ENCODE measurements at places on chromosomes 5 and 9.

- DNase-seq, result no peak
These were observed 323.9 kb upstream of the MSX2 start for GRCh38 chr5:174400461-174400860.

GRCh38 chr9:13817754-13818278, 496.1 kb downstream of the NFIB start:
- no peak for DNase-seq

DNA sequence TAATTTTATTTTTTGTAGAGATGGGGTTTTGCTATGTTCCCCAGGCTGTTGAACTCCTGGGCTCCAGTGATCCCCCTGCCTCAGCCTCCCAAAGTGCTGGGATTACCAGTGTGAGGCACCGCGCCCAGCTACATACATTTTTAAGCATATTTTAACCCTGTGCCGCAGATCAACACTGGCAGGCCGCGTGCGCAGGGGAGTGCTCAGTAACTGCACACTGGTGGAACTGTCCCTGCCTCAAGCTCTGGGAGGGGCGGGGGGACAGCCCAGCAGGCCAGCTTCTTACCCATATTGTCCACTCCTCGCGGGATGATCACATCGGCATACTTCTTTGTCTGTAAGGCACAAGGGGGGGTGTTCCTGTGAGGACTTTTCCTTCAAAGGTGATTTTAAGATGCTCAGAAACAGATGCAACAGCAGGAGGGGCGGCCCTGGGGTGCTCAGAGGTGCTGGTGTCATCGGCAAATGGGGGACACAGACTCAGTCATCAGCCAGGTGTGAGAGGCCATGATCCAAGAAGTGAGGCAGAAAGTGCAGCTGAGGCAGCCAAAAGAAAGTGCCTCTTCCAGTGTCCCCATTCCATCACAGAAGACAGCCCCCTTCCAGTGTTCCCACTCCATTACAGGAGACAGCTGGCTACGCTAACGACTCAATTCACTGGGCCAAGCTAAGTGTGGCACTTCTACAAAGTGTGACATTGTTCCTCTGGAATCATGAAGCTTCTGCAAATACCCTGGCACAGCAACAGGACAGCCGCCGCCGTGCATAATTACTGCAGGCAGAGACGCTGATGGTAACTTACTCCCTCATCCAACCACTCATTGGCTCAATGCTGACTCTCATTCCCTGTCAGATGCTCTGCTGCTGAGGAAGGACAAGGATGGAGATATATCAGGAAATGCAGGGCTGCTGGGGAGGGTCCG, 5.2 kb downstream of the UCK1 start:
- DNase-seq, result no peak

DNA sequence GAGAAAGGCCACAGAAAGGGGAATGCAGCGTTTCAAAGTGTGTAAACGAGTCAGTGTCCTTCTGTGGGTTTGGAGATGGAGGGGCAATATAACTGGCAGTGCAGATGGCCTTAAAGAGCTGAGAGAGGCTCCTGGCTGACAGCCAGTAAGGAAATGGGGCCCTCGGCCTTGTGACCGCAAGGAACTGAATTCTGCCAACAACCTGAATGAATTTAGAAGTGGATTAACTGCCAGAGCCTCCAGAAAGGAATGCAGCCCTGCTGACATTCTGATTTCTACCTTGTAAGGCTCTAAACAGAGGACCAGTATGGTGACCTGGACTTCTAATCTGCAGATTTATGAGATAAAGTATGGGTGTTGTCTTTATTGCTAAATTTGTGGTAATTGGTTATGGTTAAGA, 17.5 kb upstream of the NREP start:
- peak; percentile 88 for DNase-seq

DNA sequence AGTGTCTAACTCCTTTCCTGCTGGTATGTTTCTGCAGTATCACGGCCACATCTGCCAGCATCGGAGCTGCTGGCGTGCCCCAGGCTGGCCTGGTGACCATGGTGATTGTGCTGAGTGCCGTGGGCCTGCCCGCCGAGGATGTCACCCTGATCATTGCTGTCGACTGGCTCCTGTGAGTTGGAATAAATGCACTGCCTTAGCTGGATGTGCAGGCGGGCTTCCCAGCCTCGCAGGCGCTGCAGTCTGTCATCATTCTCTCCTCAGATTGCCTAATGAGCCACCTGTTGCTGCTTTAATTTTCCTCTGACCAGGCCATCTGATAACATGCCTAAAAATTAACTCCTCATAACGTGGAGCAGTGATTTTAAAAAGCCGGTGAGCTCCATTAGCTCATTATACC, 79.1 kb upstream of the PLPP6 start:
- DNase-seq, result no peak

Data from astrocyte of the spinal cord (primary cell).